Activated T-cell treated with anti-CD3 and anti-CD28 coated beads, Interleukin-2, amount 50 U/mL, for 24 hours (primary cell): ENCODE measurements at places on chromosomes 5 and 9.
A peak's percentile ranks its signal among the peaks of the same experiment; 100 is the strongest.

GRCh38 chr9:6645355-6646292 is at the start of gene GLDC:
Gene GLDC, minus strand, starts transcription at chr9:6645729. Its CDS starts 230 bp downstream, at chr9:6645499.
- no peaks in the 10 kb centered on the region for H3K36me3 ChIP-seq
- peaks cover 70% of the 10 kb centered on the region for H3K27me3 ChIP-seq
- peak within 1 kb of the TSS; percentile 78 for H3K4me3 ChIP-seq
- H3K4me1 ChIP-seq = peaks cover 22% of the 10 kb centered on the region
- peak; percentile 67 for DNase-seq
- H3K27ac ChIP-seq = peak within 1 kb of the TSS; percentile 32

DNA sequence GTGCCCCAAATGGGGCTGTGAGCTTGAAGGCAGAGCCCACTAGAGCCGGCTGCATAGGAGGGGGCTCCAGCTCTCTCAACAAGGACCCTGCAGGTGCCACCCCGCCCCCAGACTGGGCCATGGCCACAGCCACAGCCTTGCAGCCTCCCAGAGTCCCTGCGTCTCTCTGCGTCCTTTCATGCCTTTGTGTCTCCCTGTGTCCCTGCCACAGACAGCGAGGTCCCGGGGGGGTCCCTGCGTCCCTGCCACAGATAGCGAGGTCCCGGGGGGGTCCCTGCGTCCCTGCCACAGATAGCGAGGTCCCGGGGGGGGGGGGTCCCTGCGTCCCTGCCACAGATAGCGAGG is 6.3 kb downstream of the NOXA1 start:
- no peak overlapping the region for H3K27ac ChIP-seq
- no peaks in the 10 kb centered on the region for H3K36me3 ChIP-seq
- no peaks in the 10 kb centered on the region for H3K4me1 ChIP-seq
- no peak overlapping the region for H3K4me3 ChIP-seq

GRCh38 chr9:124805186-124805585 is 28.3 kb downstream of the OLFML2A start:
- no peaks in the 10 kb centered on the region for H3K4me1 ChIP-seq
- H3K36me3 ChIP-seq = no peaks in the 10 kb centered on the region
- H3K27ac ChIP-seq = no peak overlapping the region
- H3K4me3 ChIP-seq = no peak overlapping the region
- no peak for DNase-seq

DNA sequence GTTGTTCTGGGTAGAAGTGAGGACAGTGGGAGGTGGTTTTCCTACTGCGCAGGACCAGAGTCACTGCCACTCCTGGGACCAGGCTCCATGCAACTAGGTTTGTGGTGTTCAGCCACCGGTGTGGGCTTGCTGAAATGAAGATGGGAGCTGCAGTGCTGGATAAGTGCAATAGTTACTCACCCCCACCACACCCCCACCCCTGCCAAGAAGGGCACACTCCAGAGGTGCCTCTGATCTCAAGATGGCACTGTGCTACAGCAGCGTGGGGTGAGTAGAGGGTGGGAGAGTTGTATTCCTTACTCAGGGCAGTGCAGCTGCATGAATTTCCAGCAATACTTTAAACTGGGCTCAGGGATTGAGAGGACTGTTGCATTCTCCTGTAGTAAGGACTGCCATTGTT is 187.4 kb upstream of the TLX3 start:
- H3K27me3 ChIP-seq = peaks cover 9% of the 10 kb centered on the region
- H3K27ac ChIP-seq = no peak overlapping the region
- no peak for DNase-seq
- no peaks in the 10 kb centered on the region for H3K4me1 ChIP-seq
- H3K4me3 ChIP-seq = no peak overlapping the region

- H3K4me3 ChIP-seq = peak overlapping the region; percentile 85
- peaks cover 71% of the 10 kb centered on the region for H3K4me1 ChIP-seq
- no peaks in the 10 kb centered on the region for H3K27me3 ChIP-seq
- DNase-seq = no peak
Observed at GRCh38 chr9:127915325-127915752, 1.5 kb downstream of the ST6GALNAC4 start.

DNA sequence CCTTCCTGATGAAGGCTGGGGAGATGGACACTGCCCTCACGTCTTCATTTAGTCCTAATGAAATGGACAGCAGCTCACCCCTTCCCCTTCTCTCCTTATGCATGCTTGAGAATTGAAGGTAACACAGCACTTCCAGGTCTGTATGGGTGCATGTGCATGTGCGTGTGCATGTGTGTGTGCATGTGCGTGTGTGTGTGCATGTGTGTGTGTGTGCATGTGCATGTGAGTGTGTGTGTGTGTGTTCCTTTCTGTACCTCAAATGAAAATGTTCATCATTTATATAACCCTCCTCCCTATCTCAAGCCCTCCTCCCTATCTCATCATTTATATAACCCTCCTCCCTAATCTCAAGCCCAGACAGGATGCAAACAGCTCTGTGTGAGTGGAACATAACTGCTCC is 444.8 kb downstream of the MAT2B start:
- no peak for DNase-seq
- H3K36me3 ChIP-seq = no peaks in the 10 kb centered on the region
- no peak overlapping the region for H3K4me3 ChIP-seq
- no peak overlapping the region for H3K27ac ChIP-seq
- H3K27me3 ChIP-seq = no peaks in the 10 kb centered on the region

GRCh38 chr5:141223112-141223783 is at the start of gene PCDHB14:
Gene PCDHB14, plus strand, starts transcription at chr5:141223343. Its CDS starts 163 bp downstream, at chr5:141223506.
- H3K36me3 ChIP-seq = peaks cover 11% of the 10 kb centered on the region
- peak within 1 kb of the TSS; percentile 11 for H3K4me3 ChIP-seq
- H3K4me1 ChIP-seq = peaks cover 6% of the 10 kb centered on the region
- no peak within 1 kb of the TSS for H3K27ac ChIP-seq
- peaks cover 72% of the 10 kb centered on the region for H3K27me3 ChIP-seq
- no peak for DNase-seq

DNA sequence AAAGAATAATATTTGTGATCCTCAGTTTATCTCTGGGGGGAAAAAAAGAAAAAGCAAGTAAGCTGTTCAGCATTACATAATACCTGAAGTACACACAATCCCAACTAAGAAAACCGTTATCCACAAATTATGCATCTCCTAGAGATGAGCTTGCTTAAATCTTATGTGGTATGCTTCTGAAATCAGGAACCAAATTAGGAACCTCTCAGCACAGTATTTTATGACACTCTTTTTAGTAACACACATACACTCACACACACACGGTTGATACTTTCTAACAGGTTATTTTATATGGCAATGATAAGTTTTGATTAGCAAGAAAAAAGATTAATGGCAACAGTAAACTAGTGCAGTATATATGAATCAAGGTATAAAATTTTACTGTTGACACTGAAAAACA is 1.2 kb upstream of the ZNF510 start:
- peak overlapping the region; percentile 99 for H3K4me3 ChIP-seq
- peaks cover 68% of the 10 kb centered on the region for H3K36me3 ChIP-seq
- peaks cover 44% of the 10 kb centered on the region for H3K4me1 ChIP-seq
- H3K27ac ChIP-seq = no peak overlapping the region
- no peaks in the 10 kb centered on the region for H3K27me3 ChIP-seq

- H3K4me1 ChIP-seq = no peaks in the 10 kb centered on the region
- peaks cover 4% of the 10 kb centered on the region for H3K27me3 ChIP-seq
- DNase-seq = no peak
Observed at GRCh38 chr9:70814597-70814996, 306.8 kb downstream of the TRPM3 start.

GRCh38 chr5:160921423-160922285 is 69.6 kb upstream of the ATP10B start:
- no peak for DNase-seq
- no peaks in the 10 kb centered on the region for H3K4me1 ChIP-seq
- H3K27me3 ChIP-seq = no peaks in the 10 kb centered on the region
- H3K27ac ChIP-seq = no peak overlapping the region

GRCh38 chr9:32839013-32839885 is 55.9 kb downstream of the TMEM215 start:
- H3K27me3 ChIP-seq = peaks cover 26% of the 10 kb centered on the region
- no peak for DNase-seq
- no peak overlapping the region for H3K27ac ChIP-seq
- H3K4me1 ChIP-seq = no peaks in the 10 kb centered on the region

DNA sequence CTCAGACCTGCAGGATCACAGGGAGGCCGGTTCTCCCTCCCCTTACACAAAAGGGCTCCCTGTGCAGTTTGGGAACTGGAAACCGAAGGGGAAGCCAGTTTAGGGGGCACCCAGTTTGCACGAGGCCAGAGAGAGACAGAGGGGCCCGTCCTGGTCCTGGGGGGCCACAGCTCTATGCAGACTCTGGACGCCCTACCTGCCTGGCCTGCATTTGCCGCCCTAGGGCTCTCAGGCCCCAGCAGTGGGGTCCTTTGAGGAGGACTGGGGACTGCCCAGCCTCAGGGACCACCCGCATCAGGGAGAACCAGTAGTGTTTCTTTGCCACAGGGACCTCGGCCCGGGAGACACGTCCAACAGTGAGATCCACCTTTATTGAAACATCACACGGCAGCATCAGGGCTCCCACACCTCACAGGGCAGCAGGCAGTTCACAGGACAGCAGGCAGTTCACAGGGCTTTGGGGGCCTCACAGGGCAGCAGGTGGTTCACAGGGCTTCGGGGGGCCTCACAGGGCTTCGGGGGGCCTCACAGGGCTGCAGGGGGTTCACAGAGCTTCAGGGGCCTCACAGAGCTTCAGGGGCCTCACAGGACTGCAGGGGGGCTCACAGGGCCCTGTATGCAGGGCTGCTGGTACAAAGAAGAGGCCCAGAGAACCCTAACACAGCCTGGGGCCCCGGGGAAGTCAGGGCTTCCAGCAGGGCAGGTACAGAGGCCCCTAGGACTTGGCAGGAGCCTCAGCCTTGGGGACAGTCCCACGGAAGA is 648 bp upstream of the NSMF start:
- H3K4me1 ChIP-seq = peaks cover 46% of the 10 kb centered on the region
- H3K27me3 ChIP-seq = no peaks in the 10 kb centered on the region
- no peak for DNase-seq
- H3K27ac ChIP-seq = peak overlapping the region; percentile 69
- H3K36me3 ChIP-seq = peaks cover 23% of the 10 kb centered on the region
- peak overlapping the region; percentile 45 for H3K4me3 ChIP-seq

GRCh38 chr9:33782395-33783152 is 12.8 kb upstream of the PRSS3 start:
- no peak overlapping the region for H3K4me3 ChIP-seq
- H3K27me3 ChIP-seq = peaks cover 10% of the 10 kb centered on the region
- H3K4me1 ChIP-seq = peaks cover 3% of the 10 kb centered on the region
- DNase-seq = no peak

DNA sequence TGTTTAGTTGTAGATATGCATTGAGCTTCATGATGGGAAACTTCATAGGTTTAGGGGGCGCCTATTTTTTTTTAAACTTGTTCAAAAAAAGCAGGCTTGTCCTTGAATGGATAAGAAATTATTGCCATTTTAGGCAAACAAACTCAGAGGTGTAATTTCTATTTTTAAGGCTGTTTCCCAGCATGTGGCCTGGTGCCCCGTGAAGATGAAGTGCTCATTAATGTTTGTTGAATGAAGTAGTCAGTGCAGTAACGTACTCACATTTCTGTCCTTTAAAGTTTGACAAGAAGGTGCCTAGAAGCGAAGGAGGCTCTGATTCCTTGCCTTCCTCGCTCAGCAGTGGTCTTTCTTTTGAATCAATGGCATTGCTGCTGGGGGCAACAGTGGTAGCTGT is 54.3 kb downstream of the ZNF618 start:
- no peak overlapping the region for H3K4me3 ChIP-seq
- no peak overlapping the region for H3K27ac ChIP-seq
- no peak for DNase-seq
- no peaks in the 10 kb centered on the region for H3K27me3 ChIP-seq
- H3K36me3 ChIP-seq = no peaks in the 10 kb centered on the region

GRCh38 chr5:131462454-131462853 is 172.6 kb downstream of the RAPGEF6 start:
- H3K36me3 ChIP-seq = peaks cover 88% of the 10 kb centered on the region
- H3K4me1 ChIP-seq = peaks cover 52% of the 10 kb centered on the region
- H3K27ac ChIP-seq = no peak overlapping the region
- H3K27me3 ChIP-seq = no peaks in the 10 kb centered on the region
- no peak for DNase-seq

GRCh38 chr5:136689552-136689951 is 324.2 kb upstream of the TRPC7 start:
- no peak for DNase-seq
- no peak overlapping the region for H3K27ac ChIP-seq
- no peaks in the 10 kb centered on the region for H3K27me3 ChIP-seq
- H3K4me1 ChIP-seq = no peaks in the 10 kb centered on the region

- no peak overlapping the region for H3K27ac ChIP-seq
- H3K36me3 ChIP-seq = peaks cover 48% of the 10 kb centered on the region
- H3K27me3 ChIP-seq = no peaks in the 10 kb centered on the region
- no peaks in the 10 kb centered on the region for H3K4me1 ChIP-seq
- H3K4me3 ChIP-seq = no peak overlapping the region
Observed at GRCh38 chr5:65654713-65655112, 29.9 kb downstream of the SHLD3 start.

GRCh38 chr5:134506054-134507039 is 19.1 kb upstream of the JADE2 start:
- H3K36me3 ChIP-seq = no peaks in the 10 kb centered on the region
- no peak overlapping the region for H3K4me3 ChIP-seq
- no peaks in the 10 kb centered on the region for H3K27me3 ChIP-seq
- no peak for DNase-seq

- peak; percentile 48 for DNase-seq
- H3K4me3 ChIP-seq = peak overlapping the region; percentile 42
- H3K27ac ChIP-seq = no peak overlapping the region
- peaks cover 4% of the 10 kb centered on the region for H3K4me1 ChIP-seq
- peaks cover 19% of the 10 kb centered on the region for H3K27me3 ChIP-seq
Observed at GRCh38 chr5:145856285-145856818, 16.5 kb downstream of the GRXCR2 start.
